ENCODE measurements at places on chromosomes 3 and 15. TPM values are rescaled to one million over a fixed set of nuclear protein-coding genes. Genes with fewer than 3 reads are reported as not detected.
A peak's percentile ranks its signal among the peaks of the same experiment; 100 is the strongest.

GRCh38 chr3:141840737-141841544, 35.5 kb upstream of the ATP1B3 start:
- no peaks in the 10 kb centered on the region for H3K27me3 ChIP-seq
- peak overlapping the region; percentile 34 for H3K27ac ChIP-seq
- DNase-seq: no peak
- H3K4me1 ChIP-seq: no peaks in the 10 kb centered on the region
- H3K36me3 ChIP-seq: no peaks in the 10 kb centered on the region
- H3K4me3 ChIP-seq: no peak overlapping the region

DNA sequence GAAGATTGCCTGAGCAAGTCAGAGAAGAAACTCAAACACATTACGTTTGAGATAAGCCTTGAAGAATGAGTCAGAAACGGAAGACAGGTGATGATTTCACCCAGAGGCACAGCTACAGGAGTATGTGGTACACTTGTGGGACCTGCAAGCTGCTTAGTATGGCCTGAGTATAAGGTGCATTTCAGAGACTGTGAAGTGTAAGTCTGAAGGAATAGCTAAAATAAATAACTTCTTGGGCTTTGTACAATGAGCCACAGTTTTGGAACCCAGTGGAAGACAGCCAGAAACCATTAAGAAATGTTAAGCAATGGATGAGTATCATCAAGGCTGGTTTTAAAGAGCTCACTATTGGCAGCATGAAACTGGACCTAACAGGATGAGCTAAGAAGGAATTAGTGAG, 826.2 kb downstream of the ROBO1 start:
- no peaks in the 10 kb centered on the region for H3K4me1 ChIP-seq
- H3K36me3 ChIP-seq: no peaks in the 10 kb centered on the region
- H3K27me3 ChIP-seq: no peaks in the 10 kb centered on the region
- no peak overlapping the region for H3K4me3 ChIP-seq
- no peak overlapping the region for H3K27ac ChIP-seq

Gene NANOGP8
- not detected for total RNA-seq

- H3K36me3 ChIP-seq: no peaks in the 10 kb centered on the region
- H3K27me3 ChIP-seq: no peaks in the 10 kb centered on the region
- no peaks in the 10 kb centered on the region for H3K4me1 ChIP-seq
Measured at GRCh38 chr3:118946449-118946848, 88.2 kb downstream of the IGSF11 start.

Gene FOXL2NB
- not detected for total RNA-seq

GRCh38 chr3:186772281-186772694, 11.1 kb upstream of the EIF4A2 start:
- no peak for DNase-seq
- no peaks in the 10 kb centered on the region for H3K27me3 ChIP-seq
- H3K36me3 ChIP-seq: no peaks in the 10 kb centered on the region
- peak overlapping the region; percentile 29 for H3K27ac ChIP-seq

- no peaks in the 10 kb centered on the region for H3K4me1 ChIP-seq
- H3K27me3 ChIP-seq: no peaks in the 10 kb centered on the region
- H3K27ac ChIP-seq: no peak overlapping the region
- no peak overlapping the region for H3K4me3 ChIP-seq
- H3K36me3 ChIP-seq: peaks cover 6% of the 10 kb centered on the region
- DNase-seq: no peak
Measured at GRCh38 chr15:49860101-49860500, 239.3 kb downstream of the DTWD1 start.

All from heart left ventricle (tissue), 16 donors.